ENCODE measurements at places on chromosomes 5 and 9. TPM values are rescaled to one million over a fixed set of nuclear protein-coding genes. Genes with fewer than 3 reads are reported as not detected.

The BHMT2 gene
- not detected for total RNA-seq

- DNase-seq: no peak
Observed at GRCh38 chr5:172104021-172104420, 84.0 kb downstream of the STK10 start.

The HMMR gene
- 94.5 TPM for total RNA-seq

DNA sequence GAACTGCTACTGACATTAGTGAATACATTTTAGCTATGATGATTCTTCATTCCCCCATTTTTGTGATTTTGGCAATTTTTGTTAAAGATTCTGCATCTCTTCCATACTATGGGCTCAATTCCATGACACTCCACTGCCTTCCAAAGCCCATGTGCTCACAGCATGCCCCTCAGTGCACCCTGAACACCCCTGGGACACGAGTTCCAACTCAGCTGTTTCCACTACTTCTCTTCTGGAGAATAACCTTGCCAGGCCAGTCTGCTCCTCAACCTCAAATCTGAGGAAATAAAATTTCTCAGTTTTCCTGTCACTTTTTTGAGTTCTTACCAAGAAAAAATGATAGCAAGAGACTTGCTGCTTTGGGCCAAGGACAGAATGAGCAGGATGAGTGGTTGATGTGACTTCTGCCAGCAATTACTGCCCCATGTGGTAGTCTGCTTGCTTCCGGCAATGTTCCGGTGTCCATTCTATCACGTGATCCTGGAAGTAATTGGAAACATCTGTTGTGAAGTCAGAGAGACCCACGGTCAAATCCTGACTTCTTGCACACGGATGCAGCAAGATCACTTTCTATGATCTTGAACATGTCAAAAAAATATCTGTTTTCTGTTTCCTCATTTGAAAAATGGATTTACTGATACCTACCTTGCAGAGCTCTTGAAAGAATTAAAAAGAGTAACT, 58.3 kb downstream of the EGFLAM start:
- no peak for DNase-seq

The SMIM27 gene
- 8.2 TPM for total RNA-seq

- no peak for DNase-seq
Observed at GRCh38 chr5:123455640-123456039, 32.4 kb upstream of the CEP120 start.

DNA sequence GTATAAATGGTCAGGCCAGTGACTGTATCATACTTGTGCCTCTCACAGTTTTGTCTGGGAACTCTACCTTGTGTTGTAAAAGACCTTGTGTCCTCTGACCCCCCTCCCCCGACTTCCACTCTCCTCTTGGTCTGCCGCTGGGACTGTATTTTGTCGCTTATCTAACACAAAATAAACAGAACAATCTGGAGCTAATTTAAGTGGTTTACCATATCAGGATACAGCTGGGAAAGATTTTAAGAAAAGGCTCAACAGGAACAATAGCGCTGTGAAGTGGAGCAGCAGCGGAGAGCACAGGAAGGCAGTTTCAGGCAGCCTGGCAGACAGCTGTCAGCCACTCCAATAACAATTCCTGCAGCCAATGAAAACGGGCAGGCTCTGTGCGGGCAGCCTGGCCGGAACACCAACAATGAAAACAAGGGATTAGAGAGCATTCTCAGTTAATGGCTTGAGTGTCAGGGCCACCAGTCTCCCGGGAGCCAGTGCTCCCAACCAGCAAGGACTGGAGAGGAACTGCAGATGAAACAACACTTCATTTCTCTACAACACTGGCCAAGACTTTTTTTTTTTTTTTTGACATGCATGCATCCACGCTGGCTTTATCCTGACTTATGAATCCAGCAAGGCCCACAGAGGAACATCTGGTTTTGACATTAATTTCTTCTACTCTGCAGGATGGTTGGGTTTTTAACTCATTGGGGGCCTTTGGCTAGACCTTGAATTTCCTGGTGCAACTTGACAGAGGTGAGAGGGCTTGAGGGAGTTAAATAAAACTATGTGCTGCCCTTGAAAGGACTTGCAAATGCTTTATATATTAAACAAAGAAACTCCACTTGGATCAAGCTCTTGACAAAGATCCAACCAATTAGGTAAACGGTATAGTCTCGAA, 76.7 kb downstream of the ARSB start:
- DNase-seq: no peak

The RASEF gene
- 12.8 TPM for total RNA-seq

DNA sequence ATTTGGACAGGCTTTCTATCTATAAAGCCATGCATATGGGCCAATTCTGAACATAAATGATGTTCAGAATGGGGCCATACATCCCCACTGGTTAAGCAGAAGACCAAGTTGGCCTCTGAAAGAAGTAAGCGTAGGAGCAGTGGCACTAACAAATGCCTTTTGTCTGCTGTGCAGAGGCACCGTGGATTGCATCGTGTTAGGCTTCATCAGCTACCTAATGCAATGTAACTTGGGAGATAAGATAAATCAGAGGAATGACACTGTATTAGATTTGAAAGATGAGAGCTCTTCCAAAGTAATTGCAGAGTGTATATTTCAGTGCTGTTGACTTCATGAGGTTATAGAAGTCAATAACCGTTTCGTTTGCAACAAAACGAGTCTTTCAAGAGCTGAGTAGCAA, 148.1 kb downstream of the PARP8 start:
- DNase-seq: no peak

DNA sequence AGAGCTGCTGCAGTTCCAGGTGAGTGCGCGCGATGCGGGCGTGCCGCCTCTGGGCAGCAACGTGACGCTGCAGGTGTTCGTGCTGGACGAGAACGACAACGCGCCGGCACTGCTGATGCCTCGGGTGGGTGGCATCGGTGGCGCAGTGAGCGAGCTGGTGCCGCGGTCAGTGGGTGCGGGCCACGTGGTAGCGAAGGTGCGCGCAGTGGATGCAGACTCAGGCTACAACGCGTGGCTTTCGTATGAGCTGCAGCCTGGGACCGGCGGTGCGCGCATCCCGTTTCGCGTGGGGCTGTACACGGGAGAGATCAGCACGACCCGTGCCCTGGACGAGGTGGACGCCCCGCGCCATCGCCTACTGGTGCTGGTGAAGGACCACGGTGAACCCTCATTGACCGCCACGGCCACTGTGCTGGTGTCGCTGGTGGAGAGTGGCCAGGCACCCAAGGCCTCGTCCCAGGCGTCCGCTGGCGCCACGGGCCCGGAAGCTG, 2.0 kb downstream of the PCDHA3 start:
- no peak for DNase-seq

The GTF3C5 gene
- total RNA-seq: 79.6 TPM

The SPATA31A1 gene
- not detected for total RNA-seq

GRCh38 chr9:91102269-91102668, 259.4 kb downstream of the AUH start:
- DNase-seq: no peak

GRCh38 chr5:10490927-10491672, 49.4 kb downstream of the ROPN1L start:
- DNase-seq: no peak

The EPB41L4B gene
- 5.0 TPM for total RNA-seq

GRCh38 chr5:454936-455335, 12.0 kb downstream of the EXOC3 start:
- DNase-seq: no peak

DNA sequence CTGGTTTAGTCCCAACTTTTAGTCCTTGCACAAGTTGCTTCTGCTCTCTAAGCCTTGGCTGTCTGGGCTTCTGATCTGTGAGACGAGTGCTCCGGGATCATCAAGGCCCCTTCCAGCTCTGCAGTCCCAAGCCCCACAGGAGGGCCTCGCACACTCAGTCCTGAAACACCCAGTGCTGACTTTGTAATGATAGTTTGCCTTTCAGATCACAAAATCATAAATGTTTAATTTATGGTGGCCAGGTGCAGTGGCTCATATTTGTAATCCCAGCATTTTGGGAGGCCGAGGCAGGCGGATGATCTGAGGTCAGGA, 95.9 kb upstream of the SLC25A48 start:
- no peak for DNase-seq
